ENCODE measurements at places on chromosomes 1 and 21.

DNA sequence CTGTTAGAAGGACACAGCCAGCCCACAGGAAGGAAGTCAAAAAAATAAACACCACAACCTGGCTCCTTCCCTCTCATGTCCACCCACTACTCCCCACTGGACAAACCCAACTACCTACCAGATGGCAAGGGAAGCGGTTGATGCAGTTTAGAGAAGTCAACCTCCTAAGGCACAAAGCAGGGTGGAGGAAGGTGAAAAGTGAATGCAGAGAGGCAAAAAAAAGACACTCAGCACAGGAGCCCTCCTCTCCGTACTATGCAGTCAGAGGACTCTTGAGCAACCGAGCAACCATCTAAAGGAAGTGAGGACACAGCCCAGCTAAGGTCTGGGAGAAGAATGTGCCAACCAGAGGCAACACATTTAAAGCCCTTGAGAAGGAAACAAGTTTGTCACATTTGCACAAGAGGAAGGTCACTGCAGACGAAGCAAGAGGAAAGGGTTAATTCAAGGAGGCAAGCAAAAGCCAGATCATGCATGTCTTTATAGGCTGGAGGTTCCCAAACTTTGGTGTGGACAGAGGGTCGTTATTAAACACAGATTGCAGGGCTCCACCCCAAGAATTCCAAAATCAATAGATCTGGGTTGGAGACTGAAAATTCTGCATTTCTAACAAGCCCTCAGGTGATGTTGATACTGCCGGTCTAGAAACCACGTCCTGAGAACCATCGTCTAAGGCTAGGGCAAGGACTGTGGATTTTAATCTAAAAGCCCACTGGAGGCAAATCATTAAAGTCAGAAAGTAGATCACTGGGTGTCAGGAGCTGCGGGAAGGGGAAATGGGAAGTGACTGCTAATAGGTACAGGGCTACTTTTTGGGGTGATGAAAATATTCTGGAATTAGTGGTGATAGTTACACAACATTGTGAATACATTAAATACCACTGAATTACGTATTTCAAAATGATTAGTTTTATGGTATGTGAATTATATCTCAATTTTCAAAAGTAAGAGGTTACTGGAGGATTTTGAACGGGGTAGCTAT lies 19.7 kb downstream of the TP53BP2 start:
- no peak for DNase-seq

DNA sequence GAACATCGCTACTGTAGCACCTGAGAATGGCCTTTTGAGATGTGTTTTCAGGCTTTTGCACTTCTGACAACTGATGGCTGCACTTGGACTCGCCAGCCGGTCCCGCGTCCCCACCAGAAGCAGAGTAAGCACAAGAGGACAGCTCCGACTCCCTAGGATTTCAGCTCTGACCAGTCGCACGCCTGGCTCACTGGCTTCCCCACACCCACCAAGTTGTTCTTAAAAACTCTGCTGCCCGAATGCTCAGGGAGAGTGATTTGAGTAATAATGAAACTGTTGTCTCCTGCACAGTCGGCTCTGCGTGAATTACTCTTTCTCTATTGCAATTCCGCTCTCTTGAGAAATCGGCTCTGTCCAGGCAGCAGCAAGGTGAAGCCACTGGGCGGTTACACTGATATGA lies 40.2 kb upstream of the NLRP3 start:
- DNase-seq: no peak

DNA sequence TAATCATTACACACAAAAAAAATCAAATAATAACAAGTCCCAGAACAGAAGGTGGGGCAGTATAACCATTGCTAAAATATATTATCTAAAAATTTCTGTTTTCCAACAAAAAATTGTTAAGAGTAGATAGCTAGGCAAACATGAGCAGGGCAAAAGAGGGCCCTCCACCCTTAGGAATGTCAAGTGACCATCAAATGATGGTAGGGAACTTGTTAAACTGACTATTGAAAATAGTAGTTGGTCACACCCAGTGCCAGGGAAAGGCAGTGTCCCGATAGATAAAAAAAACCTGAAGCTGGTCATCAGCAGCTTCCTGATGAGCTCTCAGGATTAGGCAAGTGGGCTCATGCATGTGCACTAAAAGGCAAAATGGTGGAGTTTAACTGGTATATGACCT lies 18.4 kb upstream of the COP1 start:
- DNase-seq: no peak

- no peak for DNase-seq
Measured at GRCh38 chr21:15306271-15306670, 241.5 kb upstream of the NRIP1 start.

GRCh38 chr1:74731399-74732052 lies 1.3 kb downstream of the CRYZ start:
- no peak for DNase-seq

- DNase-seq: no peak
Measured at GRCh38 chr1:194846488-194846887, 1660.1 kb upstream of the B3GALT2 start.

GRCh38 chr1:216144661-216145450 lies 278.4 kb downstream of the USH2A start:
- DNase-seq: no peak

DNA sequence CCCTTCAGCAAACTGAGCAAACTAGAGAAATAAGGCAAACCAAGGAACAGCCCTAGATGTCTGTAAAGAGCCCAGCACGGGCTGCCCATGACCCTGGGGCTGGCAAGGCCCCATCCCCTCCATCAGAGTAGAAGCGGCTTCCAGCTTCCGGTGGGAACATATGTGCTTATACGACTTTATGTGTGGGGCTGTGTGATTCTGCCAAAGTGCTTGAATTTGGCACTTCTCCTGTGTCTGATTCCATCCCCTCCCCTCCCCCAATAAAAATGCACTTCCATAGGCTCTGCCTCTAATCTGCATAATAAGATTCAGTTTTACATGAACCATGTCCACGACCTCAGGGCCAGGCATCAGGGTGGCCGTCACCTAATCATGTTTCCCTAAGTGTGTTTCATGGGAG lies 236.6 kb downstream of the DSCAM start:
- DNase-seq: no peak

- no peak for DNase-seq
Measured at GRCh38 chr1:201505503-201505890, 1.4 kb downstream of the CSRP1 start.

GRCh38 chr1:56973923-56974742 lies 8.3 kb upstream of the C8B start:
- no peak for DNase-seq

DNA sequence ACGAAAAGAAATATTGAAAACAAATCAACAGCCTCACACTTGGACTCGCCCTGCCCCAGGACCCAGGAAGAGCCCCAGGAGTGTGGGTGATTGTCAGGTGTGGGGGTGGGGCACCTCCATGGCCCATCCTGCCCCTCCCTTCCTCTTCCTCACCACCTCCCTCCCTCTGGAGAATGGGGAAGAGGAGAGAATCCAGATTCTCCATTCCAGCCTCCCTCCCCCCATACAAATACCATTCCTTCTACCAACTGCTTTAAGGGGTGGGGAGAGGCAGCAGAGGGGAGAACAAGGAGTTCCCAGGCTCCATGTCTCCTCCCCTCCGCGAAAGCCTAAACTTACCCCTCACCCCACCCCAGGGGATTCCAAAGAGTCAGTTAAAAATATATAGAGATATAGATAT lies 36.7 kb downstream of the MEF2D start:
- no peak for DNase-seq

DNA sequence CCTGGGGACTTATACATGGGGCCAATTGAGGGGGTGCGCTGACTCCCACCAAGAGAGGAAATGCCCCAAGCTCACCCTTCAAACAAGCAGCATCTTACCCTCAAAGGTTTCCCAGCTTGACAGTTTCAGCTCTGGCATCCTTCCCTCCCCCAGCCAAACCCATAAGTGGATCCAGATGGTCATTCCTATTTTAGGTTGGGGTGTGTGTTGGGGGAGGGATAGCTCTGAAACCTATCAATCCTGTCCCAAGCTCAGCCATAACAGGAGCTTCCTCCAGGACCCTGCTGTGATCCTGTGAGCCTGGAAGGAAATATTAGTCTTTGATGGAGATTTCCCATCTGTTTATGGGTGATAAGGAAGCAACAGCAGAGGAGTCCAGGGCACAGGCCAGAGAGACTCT lies 3.4 kb upstream of the TMEM222 start:
- DNase-seq: no peak

DNA sequence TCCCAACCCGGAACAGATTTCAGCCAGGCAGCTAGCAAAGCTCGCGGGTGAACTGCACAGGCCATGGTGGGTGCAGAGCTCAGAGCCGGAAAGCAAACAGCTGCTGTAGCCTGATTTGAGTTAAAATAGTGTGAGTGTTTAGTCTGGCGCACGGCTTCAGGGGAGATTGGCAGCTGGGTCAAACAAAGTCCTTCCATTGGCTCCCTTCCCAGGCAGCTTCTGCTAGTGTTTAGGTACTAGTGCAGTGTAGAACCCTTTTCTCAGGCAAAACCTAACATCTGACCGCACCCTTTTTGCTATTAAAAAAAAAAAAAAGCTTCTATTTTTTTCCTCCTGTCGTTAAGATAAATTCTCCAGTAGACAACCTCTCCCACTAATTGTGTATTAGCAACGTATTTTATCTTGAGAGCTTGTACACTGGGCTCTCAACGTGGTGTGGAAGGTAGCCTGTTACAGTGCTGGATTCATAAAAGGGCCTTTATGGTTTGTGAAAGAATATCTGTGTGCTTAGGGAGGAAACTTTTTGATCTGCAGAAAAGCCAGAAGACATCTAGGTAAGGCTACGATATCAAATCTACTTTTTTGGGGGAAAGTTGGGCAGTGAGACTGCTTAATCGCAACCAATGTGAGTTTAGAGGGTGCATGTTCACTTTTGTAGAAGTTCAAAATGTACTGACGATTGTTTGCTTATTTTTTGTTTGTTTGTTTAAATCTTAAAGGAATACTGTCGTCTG lies 689.6 kb downstream of the USP25 start:
- DNase-seq: no peak

DNA sequence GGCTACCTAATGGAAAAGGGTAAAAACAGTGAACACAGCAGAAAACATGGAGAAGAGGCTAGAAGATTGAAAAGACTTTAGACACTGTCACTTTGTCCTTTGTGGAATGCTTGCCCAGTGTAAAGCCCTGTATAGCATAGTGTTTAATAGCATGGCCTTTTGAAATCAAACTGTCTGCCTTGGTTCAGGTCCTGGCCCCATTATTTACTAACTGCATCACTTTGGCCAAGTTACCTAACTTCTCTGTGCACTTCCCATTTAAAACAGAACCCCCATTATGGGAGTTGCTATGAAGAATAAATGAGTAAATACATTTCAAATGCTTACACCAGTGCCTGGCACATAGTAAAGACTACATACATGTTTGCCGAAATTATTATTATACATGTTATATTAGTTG lies 12.1 kb downstream of the PHC2 start:
- no peak for DNase-seq

- no peak for DNase-seq
Measured at GRCh38 chr1:21906173-21907078, 30.7 kb downstream of the HSPG2 start.

Data from D721Med (cell line).